ENCODE measurements at places on chromosomes 5 and 9.

GRCh38 chr9:90789408-90789807, 12.2 kb upstream of the SYK start:
- DNase-seq = no peak

DNA sequence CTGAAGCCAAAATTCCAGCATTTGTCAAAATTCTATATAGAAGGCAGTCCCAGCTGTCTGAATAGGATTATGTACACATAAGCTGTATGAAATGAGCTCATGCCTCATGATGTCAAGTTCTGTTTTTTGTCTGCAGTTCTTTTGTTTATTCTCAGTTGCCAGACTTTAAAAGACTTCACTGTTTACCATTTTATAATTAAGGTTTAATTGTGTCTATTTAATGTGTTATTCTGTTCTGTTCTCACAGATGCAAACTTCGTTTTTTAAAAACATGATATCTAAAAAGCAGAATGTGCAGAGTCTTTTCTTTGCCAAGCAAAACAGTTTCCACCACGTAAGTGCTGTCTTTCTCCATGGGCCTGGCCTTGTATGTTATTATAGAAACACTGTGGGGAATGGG, 31.1 kb downstream of the ERAP1 start:
- DNase-seq = no peak

GRCh38 chr5:157026789-157027424, 32.0 kb downstream of the HAVCR1 start:
- DNase-seq = peak; percentile 6

DNA sequence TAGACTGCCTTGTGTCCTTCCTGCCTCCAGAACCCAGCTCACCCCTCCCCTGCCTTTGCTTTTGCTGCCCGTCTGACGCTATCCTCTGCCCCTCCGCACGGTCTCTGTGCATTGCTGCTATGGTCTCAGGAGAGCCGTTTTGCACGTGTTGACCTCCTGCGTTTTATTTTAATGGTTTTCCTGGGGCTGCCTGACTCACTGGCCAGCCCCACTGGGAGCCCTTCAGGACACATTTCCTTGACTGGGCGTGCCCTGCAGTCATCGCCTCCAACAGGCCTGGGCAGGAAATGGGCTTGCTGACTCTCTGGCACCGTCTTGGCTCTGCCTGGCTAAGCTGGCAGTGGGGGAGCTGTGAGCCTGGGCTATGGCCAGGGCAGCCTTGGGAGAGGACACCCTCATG, 17.9 kb upstream of the ASS1 start:
- no peak for DNase-seq

- DNase-seq = no peak
Measured at GRCh38 chr9:13228431-13228830, 51.1 kb downstream of the MPDZ start.

GRCh38 chr9:68947842-68948569, 65.9 kb downstream of the PRKACG start:
- peak; percentile 1 for DNase-seq

GRCh38 chr5:149206524-149207141, 65.0 kb upstream of the AFAP1L1 start:
- no peak for DNase-seq

GRCh38 chr9:102273952-102274351, 535.5 kb upstream of the GRIN3A start:
- peak; percentile 25 for DNase-seq

DNA sequence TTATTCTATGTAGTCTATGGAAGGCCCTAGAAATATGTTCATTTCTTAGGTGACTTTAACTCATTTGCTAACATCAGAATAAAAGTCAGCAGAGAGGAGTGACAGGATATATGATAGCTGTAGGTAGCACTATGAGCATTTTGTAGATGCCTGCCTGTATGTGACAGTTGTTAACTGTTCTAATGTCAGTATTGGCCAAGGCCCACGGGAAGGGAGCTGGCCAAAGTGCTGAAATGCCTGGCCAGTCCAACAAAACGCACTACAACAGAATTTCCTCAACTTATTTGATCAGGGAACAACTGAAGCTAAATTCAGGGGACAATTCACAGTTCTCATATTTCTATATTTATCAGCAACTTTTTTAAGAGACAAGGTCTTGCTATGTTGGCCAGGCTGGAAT, 20.8 kb downstream of the SV2C start:
- peak; percentile 47 for DNase-seq

All from RKO (cell line).